NB4 (cell line): ENCODE measurements at places on chromosomes 12 and 14.
A peak's percentile ranks its signal among the peaks of the same experiment; 100 is the strongest.

DNA sequence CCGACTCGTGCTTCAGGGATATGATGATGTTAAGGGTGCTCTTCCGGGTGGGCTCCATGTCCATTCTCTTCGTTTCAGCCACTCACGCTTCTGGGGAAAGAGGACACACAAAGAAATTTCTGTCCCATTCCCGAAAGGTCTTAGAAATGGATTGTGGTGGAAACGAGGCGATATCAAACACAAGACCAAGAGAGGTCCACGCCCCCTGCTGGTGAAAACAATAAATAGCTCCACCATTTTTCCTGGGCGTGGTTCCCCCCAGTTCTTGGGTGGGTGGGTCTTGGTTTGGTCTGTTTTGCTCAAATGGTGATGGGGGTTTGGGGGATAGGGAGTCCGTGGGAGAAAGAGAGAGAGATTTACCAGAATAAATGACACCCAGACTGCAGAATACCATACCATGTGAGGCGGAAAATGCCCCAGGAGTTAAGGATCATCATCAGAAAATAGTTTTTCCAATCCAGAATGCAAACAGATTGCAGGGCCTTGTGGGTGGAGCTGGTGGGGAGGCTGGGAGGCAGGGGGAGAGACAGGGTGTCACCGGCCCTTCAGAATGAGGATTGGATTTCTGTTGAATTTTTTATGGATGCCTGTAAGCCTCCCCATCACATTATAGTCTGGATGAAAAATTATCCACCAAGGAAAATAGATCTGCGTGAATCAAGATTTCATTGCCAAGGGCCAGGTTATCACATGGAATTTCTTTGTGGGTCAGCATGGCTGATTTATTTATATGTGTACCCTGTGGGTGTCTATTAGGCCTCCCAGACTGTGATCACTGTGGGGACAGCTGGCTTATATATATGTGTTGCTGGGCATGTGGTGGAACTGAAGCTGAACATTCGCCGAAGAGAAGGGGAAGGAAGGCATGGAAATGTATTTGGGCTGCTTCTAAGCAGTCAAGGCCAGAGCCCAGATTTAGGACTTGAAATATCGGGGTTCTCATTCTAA lies 55.8 kb downstream of the SRRM4 start:
- peak; percentile 48 for DNase-seq

DNA sequence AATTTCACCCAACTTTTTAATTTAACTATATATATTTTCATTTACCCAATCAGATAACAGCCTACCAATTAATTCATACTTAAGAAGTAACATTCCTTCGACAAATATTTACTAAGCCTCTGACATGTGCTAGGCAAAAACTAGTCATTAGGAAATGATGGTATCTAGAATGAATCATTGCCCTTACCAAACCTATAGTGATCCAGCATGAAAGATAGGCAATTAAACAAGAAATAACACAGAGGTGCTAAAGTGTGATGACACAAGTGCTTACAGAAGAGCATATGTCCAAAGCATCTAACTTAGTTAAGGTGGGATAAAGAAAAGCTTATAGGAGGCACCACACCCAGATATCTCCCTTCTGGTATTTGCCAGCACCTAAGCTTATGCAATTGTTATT lies 166.5 kb upstream of the RASSF8 start:
- no peak for DNase-seq

DNA sequence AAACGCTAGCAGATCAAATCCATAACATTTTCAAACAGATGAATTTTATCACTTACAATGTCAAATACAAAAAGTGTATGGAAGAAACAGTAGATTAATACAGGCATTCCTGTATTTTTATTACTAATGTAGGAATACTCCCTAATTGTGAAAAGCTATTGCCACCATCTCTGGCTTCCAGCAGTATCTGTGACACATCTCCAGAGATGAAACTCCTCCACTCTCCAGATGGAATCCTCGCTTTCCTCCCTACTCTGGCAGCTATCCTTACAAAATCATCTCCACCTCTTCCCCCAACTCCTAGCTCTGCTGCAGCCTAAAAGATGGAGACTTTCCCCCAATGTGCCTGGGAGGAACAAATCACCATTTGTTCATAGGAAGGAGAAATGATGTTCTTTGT lies 211.4 kb downstream of the SSPN start:
- no peak for DNase-seq

GRCh38 chr12:124952801-124953200 lies 36.1 kb downstream of the DHX37 start:
- DNase-seq: no peak

GRCh38 chr12:9391815-9392214 lies 183.6 kb upstream of the PZP start:
- no peak for DNase-seq

DNA sequence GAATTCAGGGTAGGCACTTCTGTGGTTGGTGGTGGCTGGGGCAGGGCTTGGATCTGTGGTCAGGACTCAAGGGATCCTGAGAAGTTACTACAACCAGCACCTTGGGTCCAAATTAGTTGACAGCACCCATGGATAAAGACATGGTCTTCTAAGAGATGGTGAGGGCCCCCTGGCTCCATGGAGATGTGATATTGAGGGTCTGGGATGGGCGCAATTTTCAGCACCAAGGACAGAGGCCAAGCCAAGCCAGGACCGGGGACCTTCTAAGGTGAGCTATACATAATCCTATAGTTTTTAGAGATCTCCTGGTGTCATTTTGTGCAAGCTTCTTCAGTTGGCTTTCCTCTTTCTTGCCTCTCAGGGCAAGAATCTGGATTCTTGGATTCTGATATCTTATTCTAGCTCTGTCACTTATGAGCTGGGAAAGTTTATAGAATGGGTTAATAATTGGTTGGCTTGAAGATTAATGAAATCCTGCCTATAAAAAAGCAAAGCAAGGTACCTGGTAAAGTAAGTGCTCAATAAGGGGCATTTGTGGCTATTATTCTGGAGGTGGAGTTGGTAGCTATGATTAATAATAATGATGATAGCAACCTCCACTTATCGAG lies 130.1 kb upstream of the LHX5 start:
- DNase-seq: peak; percentile 26

GRCh38 chr14:78767436-78767835 lies 597.3 kb downstream of the NRXN3 start:
- no peak for DNase-seq

- peak; percentile 65 for DNase-seq
These were observed 32.4 kb downstream of the PLEKHG7 start for GRCh38 chr12:92735131-92735721.

- no peak for DNase-seq
These were observed 100.6 kb upstream of the GRIP1 start for GRCh38 chr12:66779466-66779865.

DNA sequence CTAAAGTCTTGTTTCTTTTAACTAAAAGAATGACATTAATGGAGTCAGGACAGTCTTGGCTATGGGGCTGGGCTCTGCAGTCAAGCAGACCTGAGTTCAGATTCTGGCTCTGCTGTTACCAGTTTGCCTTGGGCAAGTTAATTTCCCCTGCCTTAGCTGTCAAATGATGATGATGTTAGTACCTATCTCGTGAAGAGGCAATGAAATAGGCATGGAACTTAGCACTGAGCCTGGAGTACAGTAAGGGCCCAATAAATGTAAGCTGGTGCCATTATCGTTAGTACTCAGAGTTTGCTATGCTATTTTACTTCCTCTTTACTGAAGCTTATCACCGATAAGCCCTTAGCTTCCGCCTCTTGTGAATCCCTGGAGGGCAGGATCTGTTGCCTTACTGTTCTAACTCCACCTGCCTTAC lies 8.5 kb downstream of the FBXW8 start:
- peak; percentile 94 for DNase-seq

- DNase-seq: no peak
These were observed 8.2 kb upstream of the ZNF410 start for GRCh38 chr14:73878436-73878835.

GRCh38 chr12:27975222-27976136 lies 2.9 kb upstream of the PTHLH start:
- peak; percentile 29 for DNase-seq

GRCh38 chr12:68506619-68507018 lies 104.1 kb upstream of the RAP1B start:
- no peak for DNase-seq

GRCh38 chr14:76717508-76718290 lies 43.6 kb upstream of the VASH1 start:
- peak; percentile 14 for DNase-seq

GRCh38 chr12:8771072-8771471 lies 51.3 kb upstream of the A2ML1 start:
- DNase-seq: no peak

- peak; percentile 66 for DNase-seq
These were observed 151.6 kb upstream of the OR4E1 start for GRCh38 chr14:21825149-21825743.

DNA sequence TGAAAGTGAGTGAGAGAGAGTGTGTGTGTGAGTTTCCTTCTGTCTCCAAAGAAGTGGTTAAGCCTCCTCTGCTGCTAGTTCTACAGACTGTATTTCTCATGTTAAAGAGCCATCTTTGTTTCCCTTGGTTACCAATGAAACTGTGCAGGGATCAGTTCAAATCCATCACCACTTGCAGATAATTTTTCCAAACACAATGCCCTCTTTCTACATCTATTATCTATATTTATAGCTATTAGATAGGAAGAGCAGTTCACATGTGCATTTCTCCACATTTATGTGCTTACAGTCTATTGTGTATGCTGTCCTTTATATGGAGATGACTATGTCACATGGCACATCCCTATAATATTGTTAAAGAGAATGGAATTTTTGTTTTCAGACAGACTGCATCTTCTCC lies 2.2 kb upstream of the DAAM1 start:
- no peak for DNase-seq

GRCh38 chr12:74337951-74338350 lies 199.7 kb upstream of the ATXN7L3B start:
- no peak for DNase-seq

DNA sequence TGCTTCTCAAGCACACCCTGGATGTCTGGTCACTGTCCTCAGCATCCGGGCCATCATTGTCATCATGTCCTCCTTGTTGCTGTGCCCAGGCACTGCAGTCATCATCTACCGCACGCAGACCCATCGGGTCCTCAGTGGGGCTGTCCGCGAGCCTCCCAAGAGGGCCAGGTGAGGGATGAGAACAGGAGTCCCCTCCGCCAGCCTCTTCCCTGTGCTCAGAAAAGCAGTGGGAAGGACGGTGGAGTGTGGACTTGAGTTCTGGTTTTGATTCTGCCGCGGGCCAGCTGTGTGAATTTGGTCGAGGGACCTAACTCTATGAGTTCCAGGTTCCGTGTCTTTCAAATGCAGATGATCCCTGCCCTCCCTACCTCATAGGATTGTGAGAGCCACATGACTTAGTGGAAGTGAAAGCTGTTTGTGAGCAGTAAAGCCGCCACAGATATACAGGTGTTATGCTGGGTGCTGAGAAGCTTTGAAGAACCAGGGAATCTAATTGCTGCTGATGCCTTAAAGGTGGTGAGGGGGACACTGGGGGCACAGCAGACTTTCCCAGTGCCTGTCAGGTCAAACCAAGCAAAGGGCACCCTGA lies 122.9 kb upstream of the RAP1B start:
- DNase-seq: no peak

GRCh38 chr14:23376482-23377197 lies at the start of gene CMTM5:
CMTM5 (plus strand) TSS chr14:23377046; CDS start chr14:23377252, 206 bp downstream.
- DNase-seq: peak; percentile 14

GRCh38 chr12:122078141-122079032 lies at the start of gene MLXIP:
MLXIP (plus strand) TSS chr12:122078756; CDS start chr12:122078854, 98 bp downstream.
- peak; percentile 96 for DNase-seq

DNA sequence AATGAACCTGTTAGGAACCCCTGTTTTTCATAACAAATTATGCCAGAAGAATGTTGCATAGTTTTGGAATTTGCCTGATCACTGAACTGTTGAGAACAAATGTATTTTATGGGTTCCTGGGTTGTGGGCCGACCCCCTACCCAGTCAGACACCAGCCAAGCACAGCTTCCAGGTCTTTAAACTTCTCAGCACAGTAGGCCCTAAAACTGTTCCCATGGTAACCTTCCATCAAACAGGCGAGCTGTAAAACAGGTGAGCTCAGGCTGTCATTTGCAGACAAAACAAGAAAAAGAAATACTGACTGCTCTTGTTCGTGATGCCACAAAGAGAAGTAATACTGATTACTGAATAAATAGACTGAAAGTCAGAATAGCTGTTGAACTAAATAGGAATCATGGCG lies 147.0 kb downstream of the PTPRO start:
- DNase-seq: no peak

DNA sequence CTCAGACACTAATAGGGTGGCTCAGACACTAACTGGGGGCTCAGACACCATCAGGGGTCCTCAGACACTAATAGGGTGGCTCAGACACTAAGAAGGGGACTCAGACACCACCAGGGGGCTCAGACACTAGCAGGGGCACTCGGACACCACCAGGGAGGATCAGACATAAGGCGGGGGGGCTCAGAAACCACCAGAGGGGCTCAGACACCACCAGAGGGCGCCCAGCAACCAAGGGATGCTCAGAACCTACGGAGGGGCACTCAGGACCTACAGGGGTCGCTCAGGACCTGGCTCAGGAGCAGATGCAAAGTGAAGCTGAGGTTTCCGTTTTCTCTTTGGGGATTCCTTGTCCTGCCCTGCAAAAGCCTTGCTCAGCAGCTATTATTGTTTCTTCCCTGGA lies 448.5 kb downstream of the TMEM121 start:
- DNase-seq: peak; percentile 82

DNA sequence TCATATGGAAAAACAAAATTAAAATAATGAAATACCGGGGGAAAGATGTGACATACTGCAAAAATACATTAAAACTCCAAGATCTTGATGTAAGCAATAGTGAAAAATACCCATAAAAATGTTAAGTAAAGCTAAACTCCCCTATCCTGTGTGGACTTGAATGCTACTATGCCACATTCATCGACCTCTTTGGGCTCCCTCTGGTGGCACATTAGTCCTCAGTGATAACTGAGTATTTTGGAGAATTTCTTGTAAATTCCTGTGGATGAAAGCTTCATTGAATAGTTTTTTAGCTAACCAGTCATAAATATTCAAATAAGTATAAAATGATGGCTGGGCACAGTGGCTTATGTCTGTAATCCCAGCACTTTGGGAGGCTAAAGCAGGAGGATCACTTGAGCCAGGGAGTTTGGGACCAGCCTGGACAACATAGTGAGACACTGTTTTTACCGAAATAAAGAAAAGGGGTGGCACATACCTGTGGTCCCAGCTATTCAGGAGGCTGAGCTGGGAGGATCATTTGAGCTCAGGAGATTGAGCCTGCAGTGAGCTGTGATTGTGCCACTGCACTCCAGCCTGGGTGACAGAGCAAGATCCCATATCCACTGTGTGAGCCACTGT lies 42.4 kb upstream of the SGPP1 start:
- peak; percentile 40 for DNase-seq

- no peak for DNase-seq
These were observed 68.3 kb downstream of the DYRK2 start for GRCh38 chr12:67716817-67717216.

DNA sequence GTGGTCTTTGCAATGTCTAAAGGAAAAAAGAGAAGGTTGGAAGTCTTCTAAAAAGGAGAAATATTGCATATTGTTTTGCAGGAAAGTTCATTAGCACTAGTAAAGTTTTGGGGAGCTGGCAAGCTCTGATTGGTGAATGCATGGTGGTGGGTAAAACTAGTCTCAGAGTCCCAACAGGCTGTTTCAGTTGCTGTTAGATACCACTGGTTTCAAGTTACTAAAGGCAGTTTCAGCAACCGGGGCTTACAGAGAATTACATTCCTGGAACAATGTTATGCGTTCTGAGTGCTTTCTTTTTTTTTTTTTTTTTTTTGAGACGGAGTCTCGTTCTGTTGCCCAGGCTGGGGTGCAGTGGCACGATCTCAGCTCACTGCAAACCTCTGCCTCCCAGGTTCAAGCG lies 208.2 kb downstream of the EPS8 start:
- no peak for DNase-seq

GRCh38 chr12:69330475-69331473 lies 17.4 kb upstream of the LYZ start:
- DNase-seq: peak; percentile 68

GRCh38 chr14:65751510-65751909 lies 339.0 kb downstream of the FUT8 start:
- no peak for DNase-seq
